ENCODE measurements at places on chromosomes 1 and 21.

DNA sequence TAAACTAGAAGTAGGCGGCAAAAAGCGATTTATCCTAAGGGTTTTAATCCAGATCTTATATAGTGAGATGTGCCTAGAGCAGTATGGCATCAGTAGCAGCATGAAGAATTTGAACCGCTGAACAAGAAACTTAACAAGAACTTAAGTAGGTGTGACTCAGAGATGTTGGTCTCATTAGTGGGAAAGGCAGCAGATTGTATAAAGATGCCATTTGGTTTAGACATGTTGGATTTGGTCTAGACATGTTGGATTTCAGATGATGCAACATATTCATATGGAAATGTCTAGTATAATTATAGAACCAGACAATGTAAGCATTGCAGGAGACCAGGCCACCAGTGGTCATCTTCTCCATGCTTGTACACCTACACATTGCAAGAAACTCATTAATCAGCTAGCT is 42.1 kb upstream of the ZP4 start:
- H3K27ac ChIP-seq: no peak overlapping the region
- no peak for DNase-seq
- H3K4me3 ChIP-seq: no peak overlapping the region
- no peaks in the 10 kb centered on the region for H3K27me3 ChIP-seq
- no peaks in the 10 kb centered on the region for H3K4me1 ChIP-seq

DNA sequence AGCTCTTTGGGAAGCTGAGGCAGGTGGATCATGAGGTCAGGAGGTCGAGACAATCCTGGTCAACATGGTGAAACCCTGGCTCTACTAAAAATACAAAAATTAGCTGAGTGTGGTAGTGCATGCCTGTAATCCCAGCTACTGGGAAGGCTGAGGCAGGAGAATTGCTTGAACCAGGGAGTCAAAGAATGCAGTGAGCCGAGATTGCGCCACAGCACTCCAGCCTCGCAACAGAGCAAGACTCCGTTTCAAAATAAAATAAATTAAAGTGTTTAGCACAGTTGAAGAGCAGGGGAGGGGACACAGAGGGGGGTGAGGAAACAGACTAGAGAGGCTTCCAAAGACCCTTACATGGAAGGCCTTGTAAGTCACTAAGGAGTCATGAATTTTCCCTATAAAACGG is 131.2 kb upstream of the SPATA6 start:
- DNase-seq: no peak
- no peak overlapping the region for H3K4me3 ChIP-seq
- no peaks in the 10 kb centered on the region for H3K27me3 ChIP-seq
- H3K36me3 ChIP-seq: no peaks in the 10 kb centered on the region
- no peaks in the 10 kb centered on the region for H3K4me1 ChIP-seq

DNA sequence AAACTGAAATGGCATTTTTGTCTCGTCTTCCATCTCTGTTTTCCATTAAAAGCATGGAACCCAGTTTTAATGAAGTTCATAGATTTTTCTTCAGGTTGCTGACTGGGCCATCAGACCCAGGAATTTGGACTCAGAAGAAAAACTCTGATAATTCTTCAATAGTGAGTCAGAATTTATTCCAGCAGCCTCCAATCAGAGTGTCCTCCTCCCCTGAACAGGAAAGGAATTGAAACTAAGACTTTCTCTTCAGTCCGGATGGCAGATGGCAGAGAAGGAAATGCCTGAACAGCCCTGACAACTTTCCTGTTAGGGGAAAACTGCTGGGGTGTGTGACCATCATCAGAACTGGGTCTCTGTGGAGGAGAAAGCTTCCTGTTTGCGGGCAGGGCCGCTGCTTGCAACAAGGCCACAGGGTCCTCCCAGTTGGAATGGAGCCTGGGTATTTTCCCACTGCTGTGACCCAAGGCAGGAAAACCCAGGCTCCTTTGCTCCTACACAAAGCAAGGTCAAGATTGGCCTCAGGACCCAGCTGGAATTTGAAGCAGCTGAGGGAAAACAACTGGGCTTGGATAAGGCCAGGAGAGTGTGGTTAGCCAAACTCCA is 20.7 kb downstream of the CD34 start:
- peaks cover 29% of the 10 kb centered on the region for H3K36me3 ChIP-seq
- H3K4me1 ChIP-seq: peaks cover 62% of the 10 kb centered on the region
- H3K4me3 ChIP-seq: no peak overlapping the region
- H3K27ac ChIP-seq: peak overlapping the region; percentile 84
- DNase-seq: peak; percentile 91
- H3K27me3 ChIP-seq: no peaks in the 10 kb centered on the region

DNA sequence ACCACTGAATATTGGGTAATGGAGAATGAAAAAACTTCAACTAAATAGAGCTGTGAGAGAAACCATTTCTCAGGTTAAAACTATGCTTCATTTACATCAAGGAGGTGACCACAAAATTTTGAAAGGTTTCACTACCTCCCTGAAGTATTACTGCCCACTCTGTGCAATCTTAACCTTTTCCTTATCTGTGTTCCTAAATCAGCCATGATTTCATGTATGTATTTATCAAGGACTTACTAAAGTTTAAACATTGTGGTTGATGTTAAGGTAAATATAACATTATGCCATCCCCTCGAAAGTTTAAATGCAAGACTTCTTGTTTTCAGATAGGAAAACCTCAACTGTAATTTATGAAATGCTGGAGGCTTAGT is 84.4 kb downstream of the CLEC20A start:
- no peaks in the 10 kb centered on the region for H3K4me1 ChIP-seq
- no peak overlapping the region for H3K4me3 ChIP-seq
- no peaks in the 10 kb centered on the region for H3K27me3 ChIP-seq
- no peak overlapping the region for H3K27ac ChIP-seq
- no peak for DNase-seq

DNA sequence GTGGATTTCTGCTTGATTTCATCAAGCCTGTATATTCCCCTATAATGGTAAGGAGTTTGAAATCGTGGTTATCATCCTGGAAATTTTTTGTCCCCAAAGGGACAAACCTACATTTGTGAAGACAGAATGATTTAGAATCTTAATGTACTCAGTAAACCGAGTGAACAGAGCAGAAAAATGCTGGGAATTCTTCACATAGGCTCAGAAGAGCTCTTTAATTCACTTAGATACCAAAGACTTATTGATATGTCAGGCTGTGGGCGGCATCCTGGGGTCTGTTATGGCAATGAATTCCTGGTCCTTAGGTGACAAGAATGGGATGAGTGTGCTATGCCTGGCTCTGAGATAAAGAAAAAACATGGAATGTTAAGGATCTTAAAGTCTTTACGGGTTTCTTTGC is 74.9 kb downstream of the ROR1 start:
- no peak overlapping the region for H3K27ac ChIP-seq
- H3K36me3 ChIP-seq: no peaks in the 10 kb centered on the region
- no peaks in the 10 kb centered on the region for H3K4me1 ChIP-seq
- no peak for DNase-seq
- no peak overlapping the region for H3K4me3 ChIP-seq

- H3K4me1 ChIP-seq: no peaks in the 10 kb centered on the region
- DNase-seq: no peak
- H3K4me3 ChIP-seq: no peak overlapping the region
These were observed 5.1 kb upstream of the HDAC1 start for GRCh38 chr1:32286763-32287162.

DNA sequence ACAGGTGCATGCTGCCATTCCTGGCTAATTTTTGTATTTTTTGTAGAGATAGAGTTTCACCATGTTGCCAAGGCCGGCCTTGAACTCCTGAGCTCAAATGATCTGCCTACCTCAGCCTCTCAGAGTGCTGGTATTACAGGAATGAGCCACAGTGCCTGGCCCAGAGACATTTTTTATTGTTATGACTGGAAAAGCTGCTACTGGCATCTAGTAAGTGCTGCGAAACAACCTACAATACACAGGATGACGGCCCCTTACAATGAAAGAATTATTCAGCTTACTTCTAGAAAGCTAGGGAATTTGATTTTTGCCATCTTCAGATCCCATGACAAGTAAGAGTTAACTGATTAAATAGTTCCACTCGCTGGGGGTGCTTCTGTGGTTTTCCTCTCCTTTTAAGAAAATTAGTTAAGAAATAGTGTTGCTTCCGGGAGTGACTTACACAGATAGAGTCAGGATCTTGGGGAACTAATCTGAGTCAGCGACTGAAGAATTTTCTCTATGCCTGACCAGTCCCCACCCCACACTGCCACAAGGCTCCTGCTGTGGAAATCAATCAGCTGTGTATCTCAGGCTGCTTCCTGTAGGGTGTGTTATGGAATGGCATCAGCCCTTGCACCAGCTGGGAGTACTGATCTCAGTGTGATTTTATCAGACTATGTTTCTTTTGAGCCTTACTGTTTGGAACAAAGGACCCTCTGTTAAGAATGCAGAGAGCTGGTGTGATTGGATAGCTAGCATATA is 93.0 kb upstream of the BMP8A start:
- H3K27me3 ChIP-seq: no peaks in the 10 kb centered on the region
- no peaks in the 10 kb centered on the region for H3K36me3 ChIP-seq
- peaks cover 43% of the 10 kb centered on the region for H3K4me1 ChIP-seq

DNA sequence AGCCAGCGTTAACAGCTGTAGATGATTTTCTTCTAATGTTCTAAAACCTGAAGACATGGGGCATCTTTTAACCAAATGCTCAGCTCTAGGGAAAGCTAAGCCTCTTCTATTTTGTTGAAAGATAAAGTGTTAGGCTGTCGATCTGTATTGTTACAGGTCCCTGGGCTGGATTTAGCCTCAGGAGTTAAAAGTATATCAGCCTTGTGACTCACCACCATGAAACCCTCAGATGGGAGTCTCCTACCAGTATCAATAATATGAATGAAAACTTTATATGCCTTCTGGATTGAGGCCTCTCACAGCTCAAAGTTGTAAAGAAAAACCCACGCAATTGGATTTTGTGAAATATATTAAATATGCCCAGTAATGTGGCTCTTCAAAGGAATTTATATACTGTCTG is 231.6 kb downstream of the FGGY start:
- H3K27me3 ChIP-seq: no peaks in the 10 kb centered on the region
- H3K4me1 ChIP-seq: no peaks in the 10 kb centered on the region
- no peak for DNase-seq
- H3K4me3 ChIP-seq: no peak overlapping the region
- no peak overlapping the region for H3K27ac ChIP-seq

GRCh38 chr1:3527774-3528173 is 73.3 kb downstream of the ARHGEF16 start:
- H3K36me3 ChIP-seq: no peaks in the 10 kb centered on the region
- no peak for DNase-seq
- H3K27me3 ChIP-seq: peaks cover 15% of the 10 kb centered on the region
- no peak overlapping the region for H3K27ac ChIP-seq
- H3K4me3 ChIP-seq: no peak overlapping the region

- no peaks in the 10 kb centered on the region for H3K27me3 ChIP-seq
- no peak overlapping the region for H3K27ac ChIP-seq
- DNase-seq: no peak
- peaks cover 24% of the 10 kb centered on the region for H3K4me1 ChIP-seq
- H3K4me3 ChIP-seq: no peak overlapping the region
- no peaks in the 10 kb centered on the region for H3K36me3 ChIP-seq
These were observed 7.6 kb upstream of the ENAH start for GRCh38 chr1:225660544-225660946.

GRCh38 chr1:175679981-175680652 is 63.3 kb downstream of the TNR start:
- DNase-seq: no peak
- H3K27me3 ChIP-seq: no peaks in the 10 kb centered on the region
- H3K4me1 ChIP-seq: no peaks in the 10 kb centered on the region
- no peak overlapping the region for H3K27ac ChIP-seq
- H3K36me3 ChIP-seq: no peaks in the 10 kb centered on the region

DNA sequence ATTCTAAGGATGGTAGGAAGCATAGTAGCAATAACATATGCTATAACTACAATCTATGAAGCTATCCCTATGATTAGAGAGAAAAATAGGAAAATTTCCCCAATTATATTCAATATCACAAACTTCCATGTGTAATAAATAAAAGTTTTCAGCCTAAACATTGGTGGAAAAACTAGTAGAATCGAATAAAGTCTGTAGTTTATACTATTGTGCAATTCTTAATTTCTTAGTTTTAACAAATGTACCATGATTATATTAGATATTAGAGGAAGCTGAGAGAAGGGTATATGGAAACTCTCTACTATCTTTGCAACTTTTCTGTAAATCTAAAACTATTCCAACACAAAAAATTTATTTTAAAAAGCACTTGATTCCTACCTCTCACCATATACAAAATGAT is 13.8 kb upstream of the GFI1 start:
- no peak overlapping the region for H3K27ac ChIP-seq
- no peak overlapping the region for H3K4me3 ChIP-seq
- no peak for DNase-seq
- H3K4me1 ChIP-seq: no peaks in the 10 kb centered on the region
- no peaks in the 10 kb centered on the region for H3K36me3 ChIP-seq
- no peaks in the 10 kb centered on the region for H3K27me3 ChIP-seq

DNA sequence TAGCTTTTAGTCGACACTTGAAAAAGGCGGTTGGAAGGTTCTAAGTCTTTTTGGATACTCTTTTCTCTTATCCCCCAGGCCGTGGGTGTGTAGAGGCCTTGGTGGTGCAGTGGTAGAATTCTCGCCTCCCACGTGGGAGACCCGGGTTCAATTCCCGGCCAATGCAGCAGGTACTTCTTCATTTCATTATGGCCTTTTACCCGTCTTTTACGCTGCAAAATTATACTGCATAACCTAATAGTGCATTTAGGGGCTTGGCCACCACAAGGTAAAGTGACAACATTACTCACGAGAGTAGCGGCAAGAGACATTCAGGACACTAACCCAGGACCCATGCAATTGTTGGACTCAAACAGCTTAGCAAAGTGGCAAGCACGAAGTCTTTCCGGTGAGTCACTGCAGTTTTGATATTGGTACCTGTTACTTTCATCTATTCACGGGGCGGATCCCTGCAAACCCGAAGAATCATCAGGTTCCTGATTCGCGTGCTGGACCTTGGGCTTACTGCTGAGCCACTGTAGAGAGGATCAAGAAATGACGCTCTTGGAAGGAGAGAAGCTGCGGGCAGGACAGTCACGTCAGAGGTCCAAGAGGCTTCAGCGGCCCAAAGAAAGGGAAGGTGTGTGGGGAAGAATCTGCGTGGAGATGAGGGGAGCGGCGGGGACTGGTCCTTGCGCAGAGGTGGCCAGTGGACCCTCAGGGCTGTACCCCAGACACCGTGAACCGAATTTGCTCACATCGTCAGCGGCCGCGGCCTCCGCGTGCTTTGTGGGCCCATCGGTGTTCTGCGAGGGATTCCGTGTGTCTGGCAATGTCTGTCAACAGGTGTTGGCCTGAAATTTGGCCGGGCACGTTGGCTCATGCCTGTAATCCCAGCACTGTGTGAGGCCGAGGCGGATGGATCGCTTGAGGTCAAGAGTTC is 12.9 kb upstream of the RNU1-4 start:
- H3K27me3 ChIP-seq: peaks cover 34% of the 10 kb centered on the region
- no peaks in the 10 kb centered on the region for H3K36me3 ChIP-seq
- DNase-seq: no peak
- H3K27ac ChIP-seq: no peak overlapping the region

Measured in muscle of leg (tissue), 16 donors.